ENCODE measurements at places on chromosomes 2 and 18.

- no peak for DNase-seq
These were observed 33.6 kb downstream of the TRIB2 start for GRCh38 chr2:12750166-12750905.

- no peak for DNase-seq
These were observed 142.0 kb downstream of the ACTR3 start for GRCh38 chr2:114031605-114032505.

DNA sequence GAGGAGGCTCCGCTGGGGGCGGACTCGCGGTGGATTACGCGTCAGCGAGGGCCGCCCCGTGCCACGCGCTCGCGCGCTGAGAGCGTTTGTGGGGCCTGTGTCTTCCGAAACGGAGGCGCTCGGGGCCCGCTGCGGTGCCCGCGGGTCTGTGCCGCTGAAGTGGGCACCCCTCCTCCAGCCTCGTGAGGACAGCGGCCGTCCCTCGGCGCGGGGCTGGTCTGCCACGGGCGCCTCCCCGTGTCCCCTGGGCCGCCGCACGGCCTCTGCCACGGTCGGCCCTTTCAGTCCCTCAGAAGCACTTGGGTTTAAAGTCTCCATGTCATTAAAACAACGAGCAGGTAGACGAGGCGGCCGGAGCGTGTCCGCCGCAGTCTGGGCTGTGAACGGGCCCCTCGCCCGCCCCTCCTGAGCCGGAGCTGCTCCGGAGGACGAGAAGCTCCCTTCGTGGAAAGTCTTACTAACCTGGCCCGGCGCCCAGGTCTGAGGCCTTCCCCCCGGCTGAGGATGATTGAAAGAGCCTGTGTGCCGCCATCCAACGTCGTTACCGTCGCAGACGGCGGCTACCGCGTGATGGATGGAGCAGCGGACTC lies 97.6 kb downstream of the NFATC1 start:
- DNase-seq: no peak

GRCh38 chr2:216426938-216427337 lies 14.7 kb downstream of the SMARCAL1 start:
- no peak for DNase-seq

GRCh38 chr2:161327582-161327981 lies 19.4 kb downstream of the PSMD14 start:
- DNase-seq: no peak

GRCh38 chr2:113028112-113028511 lies 22.9 kb downstream of the IL36A start:
- DNase-seq: no peak
